ENCODE measurements at places on chromosomes 5 and 9.

GRCh38 chr5:1461396-1461795 is 16.2 kb upstream of the SLC6A3 start:
- DNase-seq, result no peak

- peak; percentile 54 for DNase-seq
Measured at GRCh38 chr5:28580616-28581015, 1542.2 kb upstream of the CDH9 start.

GRCh38 chr5:125390326-125390725 is 643.9 kb upstream of the ZNF608 start:
- DNase-seq, result no peak

DNA sequence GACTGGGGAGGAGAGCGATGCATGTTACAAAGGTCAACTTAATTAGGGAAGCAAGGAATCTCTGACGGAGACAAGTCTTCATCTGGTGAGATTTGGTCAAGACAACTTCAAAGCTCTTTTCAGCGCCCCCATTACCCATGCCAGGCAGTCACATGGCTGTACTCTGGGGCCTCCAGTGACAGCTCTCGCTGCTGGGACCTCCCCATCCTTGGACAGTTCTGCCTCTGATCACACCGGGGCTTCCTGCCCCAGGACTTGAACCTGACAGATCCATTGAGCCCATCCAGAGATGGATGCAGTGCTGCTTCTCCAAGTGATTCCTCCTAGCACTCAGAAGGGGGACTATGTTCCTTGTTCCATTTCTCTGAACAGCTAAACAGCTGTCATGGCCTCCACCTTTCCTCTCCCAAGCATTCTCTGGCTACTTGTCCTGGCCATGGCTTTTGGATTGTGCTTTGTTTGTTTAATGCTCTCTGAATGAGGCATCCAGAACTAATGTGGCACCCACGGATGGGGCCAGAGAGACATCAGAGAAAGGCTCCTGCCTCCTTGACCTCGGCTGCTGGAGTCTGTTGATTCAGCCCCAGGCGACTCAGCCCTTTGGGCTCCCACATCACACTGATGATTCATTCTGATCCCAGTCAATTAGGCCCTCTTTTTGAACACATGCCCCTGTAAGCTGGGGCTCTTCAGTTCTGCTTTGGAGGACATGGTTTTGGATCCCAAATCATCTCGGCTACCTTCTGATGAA is 122.1 kb upstream of the ADAMTS16 start:
- DNase-seq, result no peak

- no peak for DNase-seq
Measured at GRCh38 chr5:55593115-55593472, 58.3 kb upstream of the PLPP1 start.

DNA sequence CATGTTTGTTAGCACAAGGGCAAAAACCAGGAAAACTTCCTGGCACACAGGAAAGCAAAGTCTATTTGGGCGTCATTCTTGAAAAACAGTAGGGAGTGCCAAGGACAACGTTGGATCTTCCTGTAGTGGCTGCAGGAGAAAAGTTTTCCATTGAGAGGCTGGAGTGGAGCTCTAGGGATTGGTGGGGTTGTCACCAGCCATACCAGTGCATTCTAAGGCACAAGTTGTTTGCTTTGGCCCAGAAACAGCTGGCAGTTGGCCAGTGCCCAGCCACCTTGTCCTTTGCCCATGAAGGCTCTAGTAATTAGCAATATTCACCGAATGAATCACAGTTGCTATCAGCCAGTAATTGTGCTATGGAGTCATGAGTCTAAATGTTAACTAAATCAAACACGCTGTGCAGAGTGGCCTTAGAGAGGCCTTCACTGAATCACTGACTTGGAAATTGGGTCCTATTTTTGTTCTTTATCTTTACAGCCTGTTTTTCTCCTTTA is 26.4 kb downstream of the TNFSF15 start:
- no peak for DNase-seq

DNA sequence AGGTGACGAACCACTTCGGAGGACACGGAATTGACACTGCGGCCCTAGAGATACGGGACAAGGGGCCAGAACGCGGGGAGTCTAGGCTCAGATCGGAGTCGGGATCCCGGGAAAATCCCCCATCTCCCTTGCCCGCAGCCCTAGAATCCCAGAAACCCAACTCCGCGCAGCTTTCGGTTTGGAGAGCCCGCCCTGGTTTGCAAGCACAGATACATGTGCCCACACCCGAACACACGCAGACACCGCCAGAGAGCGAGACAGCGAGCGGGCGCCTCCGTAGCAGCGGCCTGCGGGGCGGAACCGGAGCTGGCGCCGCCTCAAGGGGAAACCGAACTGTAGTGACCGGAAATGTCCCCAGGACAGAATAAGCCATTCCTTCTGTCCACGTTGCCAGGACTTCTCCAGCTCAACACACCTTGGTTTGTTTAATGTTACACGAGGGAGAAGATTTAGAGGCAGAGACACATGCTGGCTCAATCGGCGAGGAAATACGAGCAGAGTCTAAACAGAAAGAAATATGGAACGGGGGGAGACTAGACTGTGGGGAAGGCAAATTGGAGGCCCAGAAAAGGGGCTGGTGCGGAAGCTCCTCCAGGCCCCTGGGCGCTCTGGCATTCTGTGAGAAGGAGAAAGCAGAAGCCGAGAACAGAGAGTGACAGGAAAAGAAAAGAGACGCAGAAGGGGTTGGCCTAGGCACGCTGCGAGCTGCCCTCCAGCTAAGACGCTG is 2.9 kb upstream of the PAX5 start:
- no peak for DNase-seq

GRCh38 chr9:70566066-70566465 is 151.6 kb upstream of the KLF9 start:
- DNase-seq, result no peak

DNA sequence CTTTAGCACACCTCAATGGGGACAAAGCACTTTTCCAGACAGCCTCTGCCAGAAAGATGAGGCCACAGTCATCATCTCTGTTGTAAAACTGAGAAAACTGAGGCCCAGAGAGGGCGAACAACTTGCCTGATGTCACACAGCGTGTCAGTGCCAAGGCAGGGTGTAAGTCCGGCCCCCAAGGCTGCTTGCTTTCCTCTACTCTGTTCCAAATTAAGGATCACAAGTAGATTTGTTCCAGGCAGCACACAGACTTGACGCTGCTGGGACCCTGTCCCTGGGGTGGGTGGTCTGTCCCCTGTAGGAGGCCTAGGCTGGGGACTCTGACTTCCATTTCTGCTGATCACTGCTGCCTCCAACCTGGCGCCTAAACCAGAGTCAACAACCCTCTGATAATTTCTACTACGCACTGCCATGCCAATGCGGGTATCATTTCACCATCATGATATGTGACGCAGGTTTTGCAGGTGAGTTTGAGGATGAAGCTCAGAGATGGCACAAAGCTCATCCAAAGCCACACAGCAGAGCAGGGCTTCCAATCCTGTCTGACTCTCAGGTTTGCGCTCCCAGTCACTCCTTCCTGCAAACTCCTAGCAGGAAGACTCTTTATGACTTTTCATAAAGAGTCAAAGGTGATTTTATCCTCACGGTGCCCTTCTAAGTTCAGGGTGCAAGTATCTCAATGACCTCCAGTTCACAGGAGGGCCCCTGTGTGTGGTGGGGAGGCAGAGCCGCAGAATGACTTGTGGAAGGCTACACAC is 13.5 kb upstream of the RALGDS start:
- DNase-seq, result no peak

- DNase-seq, result no peak
Measured at GRCh38 chr9:116558818-116559540, 128.1 kb upstream of the TRIM32 start.
